Epithelial cell of alveolus of lung (primary cell): ENCODE measurements at places on chromosomes 6 and 20. TPM values are rescaled to one million over a fixed set of nuclear protein-coding genes. Genes with fewer than 3 reads are reported as not detected.

Gene GLP1R
- not detected in 2 replicates for total RNA-seq

Gene TRIM15
- total RNA-seq: not detected in 2 replicates

Gene PGC
- total RNA-seq: 0.24 TPM in 1 of 2 replicates, not detected in the other

Gene SPDEF
- 1.3 TPM in 1 of 2 replicates, not detected in the other for total RNA-seq

Gene SYCP2L
- total RNA-seq: 0.13 TPM in 1 of 2 replicates, not detected in the other

Gene LY86
- not detected in 2 replicates for total RNA-seq

Gene PPP1R11
- 32.4 and 42.3 TPM in 2 replicates for total RNA-seq

Gene TSPO2
- total RNA-seq: not detected in 2 replicates

Gene TMEM14B
- total RNA-seq: 85.6 and 103 TPM in 2 replicates

Gene SNAP91
- total RNA-seq: under 0.01 and 0.52 TPM in 2 replicates

Gene RIPPLY2
- total RNA-seq: not detected in 2 replicates

Gene IPCEF1
- total RNA-seq: 0.08 TPM in 1 of 2 replicates, not detected in the other

Gene LY6G5B
- 0.91 and 2.1 TPM in 2 replicates for total RNA-seq

Gene MRPS18A
- 53.0 and 58.9 TPM in 2 replicates for total RNA-seq
